Kidney capillary endothelial cell (primary cell): ENCODE measurements at places on chromosomes 7 and 10.

- no peak for DNase-seq
Measured at GRCh38 chr7:101308245-101309085, 13.1 kb downstream of the IFT22 start.

GRCh38 chr10:100516847-100517246, 2.8 kb downstream of the SEC31B start:
- DNase-seq: no peak

DNA sequence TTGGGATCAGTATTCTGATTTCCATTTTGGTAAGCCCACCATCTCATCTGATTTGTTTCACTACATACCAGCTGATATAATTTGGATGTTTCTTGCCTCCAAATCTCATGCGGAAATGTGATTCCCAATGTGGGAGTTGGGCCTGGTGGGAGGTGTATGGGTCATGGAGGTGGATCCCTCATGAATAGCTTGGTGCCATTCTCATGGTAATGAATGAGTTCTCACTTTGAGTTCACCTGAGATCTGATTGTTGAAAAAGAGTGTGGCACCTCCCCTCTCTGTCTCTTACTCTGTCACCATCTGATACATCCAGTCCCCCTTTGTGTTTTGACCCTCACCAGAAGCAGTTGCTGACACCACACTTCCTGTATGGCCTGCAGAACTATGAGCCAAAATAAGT, 347.3 kb downstream of the ARL4A start:
- DNase-seq: no peak

DNA sequence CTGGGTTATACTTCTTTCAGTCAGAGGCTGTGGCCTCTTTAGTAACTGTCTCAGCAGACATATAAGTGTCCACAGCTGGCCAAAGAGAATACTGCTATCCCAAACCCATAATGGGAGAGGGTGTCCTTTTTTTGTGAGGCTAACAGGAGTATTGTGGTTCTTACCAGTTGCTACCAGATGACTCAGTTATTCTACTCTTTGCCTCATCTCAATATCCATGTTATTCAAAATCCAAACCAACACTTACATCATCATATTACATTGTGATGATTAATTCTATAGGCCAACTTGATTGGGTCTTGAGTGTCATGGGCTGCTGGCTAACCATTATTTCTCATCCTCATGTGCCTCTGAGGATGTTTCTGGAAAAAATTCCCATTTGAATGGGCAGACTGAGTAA, 120.9 kb downstream of the TMEM168 start:
- DNase-seq: no peak

DNA sequence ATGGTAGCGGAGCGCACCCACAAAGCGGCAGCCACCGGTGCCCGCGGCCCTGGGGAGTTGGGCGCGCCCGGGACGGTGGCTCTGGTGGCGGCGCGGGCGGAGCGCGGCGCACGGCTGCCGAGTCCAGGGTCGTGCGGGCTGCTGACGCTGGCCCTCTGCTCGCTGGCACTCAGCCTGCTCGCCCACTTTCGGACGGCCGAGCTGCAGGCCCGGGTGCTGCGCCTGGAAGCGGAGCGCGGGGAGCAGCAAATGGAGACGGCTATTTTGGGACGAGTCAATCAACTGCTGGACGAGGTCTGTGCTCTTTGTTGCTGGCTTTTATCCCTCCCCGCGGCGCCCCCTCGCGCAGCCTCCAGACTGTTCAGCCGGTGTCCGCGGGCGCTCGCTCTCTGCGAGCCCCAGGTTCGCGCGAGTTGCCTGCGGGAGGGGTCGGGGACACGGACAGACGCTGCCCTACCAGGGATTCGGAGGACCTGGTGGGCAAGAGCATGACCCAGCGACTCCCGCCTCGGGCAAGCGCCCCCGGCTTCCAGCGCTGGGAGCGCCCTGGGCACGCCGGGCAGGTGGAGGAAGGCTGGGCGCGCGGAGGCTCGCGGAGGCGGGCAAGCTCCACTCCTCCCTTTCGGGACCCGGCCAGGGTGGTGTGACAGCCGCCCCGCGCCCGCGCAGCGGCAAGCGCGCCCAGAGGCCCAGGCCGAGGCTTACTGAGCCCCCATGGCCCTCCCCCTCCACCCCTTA, 887 bp downstream of the COL13A1 start:
- peak; percentile 39 for DNase-seq

DNA sequence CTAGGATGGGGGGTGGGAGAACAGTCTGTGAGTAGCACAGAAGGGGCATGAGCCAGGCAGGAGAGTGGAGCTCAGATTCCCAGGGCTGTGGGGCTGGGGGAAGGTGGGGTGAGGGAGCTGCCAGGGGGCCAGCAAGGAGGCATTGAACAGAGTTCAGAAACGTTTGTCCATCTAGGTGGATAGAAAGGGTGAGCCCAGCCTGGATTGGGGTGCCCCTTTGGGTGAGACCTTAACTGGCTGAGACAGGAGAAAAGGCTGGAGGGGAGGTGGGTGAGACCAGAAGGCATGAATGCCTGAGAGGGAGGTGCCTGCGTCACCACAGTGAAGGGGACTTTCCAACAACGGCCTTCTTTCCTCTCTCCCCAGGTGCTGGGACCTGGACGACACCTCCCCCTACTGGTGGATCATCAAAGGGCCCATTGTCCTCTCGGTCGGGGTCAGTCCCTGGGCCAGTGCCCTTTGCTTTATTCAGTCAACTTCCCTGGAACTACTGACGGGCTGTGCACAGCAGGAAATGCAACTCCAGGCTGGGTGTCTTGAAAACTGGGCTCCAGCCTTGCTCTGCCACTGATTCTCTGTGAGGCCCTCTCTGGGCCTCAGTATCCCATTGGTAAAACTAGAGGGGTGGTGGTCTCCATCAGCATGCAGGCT, 11.0 kb downstream of the GHRHR start:
- peak; percentile 59 for DNase-seq

GRCh38 chr7:91266689-91267090, 2.5 kb downstream of the FZD1 start:
- DNase-seq: peak; percentile 18

GRCh38 chr10:121442086-121442935, 155.9 kb downstream of the FGFR2 start:
- DNase-seq: no peak

GRCh38 chr10:7471720-7472367, 61.0 kb upstream of the SFMBT2 start:
- DNase-seq: no peak

DNA sequence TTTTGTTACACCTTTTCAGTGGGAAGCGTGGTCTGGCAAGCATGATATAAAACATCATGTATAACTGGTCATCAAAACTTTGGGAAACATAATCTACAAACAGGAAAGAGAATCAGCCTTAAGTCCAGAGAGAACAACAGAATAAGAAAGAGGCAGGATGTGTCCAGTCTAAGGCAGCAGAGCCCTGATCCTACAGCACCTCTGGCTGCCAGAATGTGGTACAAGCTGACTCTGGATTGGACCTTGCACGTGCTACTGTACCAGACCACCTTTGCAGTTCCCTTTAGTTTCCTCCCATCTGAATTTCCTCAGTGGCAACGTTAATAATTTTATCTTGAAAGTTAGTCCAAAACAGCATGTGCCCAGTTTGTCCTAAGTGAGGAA, 824.6 kb upstream of the IGFBP3 start:
- no peak for DNase-seq

DNA sequence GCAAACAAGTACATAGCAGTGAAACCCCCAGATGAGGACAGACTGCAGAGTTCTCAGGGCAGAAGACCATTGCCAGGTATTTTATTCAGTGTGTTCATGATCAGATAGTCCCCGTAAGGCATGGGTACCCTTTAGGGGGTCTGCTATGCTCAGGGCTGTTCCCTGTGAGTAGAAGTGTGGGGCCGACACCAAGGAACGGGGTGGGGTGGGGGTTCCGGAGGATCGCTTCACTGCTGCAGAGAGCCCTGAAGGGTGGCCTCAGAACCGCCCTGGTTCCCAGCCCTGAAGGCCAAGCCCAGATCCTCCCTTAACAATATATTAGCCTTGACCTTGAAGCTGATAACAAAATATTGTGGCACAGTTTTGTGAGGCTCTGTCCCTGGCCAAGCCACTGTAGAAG, 89.6 kb downstream of the ACTR3B start:
- no peak for DNase-seq

GRCh38 chr10:45429790-45430189, 55.8 kb downstream of the ALOX5 start:
- no peak for DNase-seq

DNA sequence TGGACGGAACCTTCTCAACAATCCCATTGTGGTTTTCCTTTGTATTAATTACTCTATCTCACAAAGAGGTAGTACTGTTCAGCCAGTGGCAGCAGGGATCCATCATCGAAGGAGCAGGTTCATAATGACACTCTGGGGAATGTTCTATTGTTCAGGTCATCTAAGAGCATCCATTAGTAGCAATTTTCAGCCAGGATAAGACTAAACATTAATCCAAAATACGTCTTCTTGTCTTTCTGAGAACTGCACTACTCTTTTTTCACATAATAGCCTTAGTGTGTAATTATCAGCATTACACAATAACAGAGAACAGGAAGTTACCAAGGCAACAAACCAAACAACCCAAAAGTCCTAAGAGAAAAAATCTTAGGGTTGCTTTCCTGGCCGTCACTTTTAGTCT, 259.5 kb upstream of the VWC2 start:
- DNase-seq: no peak

DNA sequence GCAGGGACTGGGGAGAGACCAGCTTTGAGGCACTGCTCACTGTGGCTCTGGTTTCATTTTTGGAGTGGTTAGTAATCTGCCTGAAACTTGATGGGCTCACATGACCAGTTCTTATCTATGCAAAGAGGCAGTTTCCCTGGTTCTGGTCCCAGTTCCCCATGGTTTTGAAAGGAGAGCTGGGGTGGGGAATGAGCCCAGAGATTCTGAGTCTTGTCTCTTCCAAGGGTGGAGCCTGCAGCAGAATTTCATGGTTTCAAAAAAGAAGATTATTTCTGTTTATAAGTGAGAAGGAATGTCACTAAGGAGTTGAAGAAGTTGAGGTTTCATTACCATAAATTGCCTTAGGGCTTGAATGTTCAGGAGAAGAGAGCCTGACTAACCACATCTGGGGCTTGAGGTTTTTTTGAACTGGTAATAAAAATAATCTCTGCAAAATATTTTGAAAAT, 190.2 kb upstream of the HABP2 start:
- DNase-seq: no peak

- DNase-seq: no peak
Measured at GRCh38 chr7:69858471-69858870, 260.2 kb downstream of the AUTS2 start.

- no peak for DNase-seq
Measured at GRCh38 chr7:92808006-92808405, 28.4 kb downstream of the CDK6 start.

GRCh38 chr10:113425541-113425951, 127.3 kb upstream of the HABP2 start:
- DNase-seq: no peak

DNA sequence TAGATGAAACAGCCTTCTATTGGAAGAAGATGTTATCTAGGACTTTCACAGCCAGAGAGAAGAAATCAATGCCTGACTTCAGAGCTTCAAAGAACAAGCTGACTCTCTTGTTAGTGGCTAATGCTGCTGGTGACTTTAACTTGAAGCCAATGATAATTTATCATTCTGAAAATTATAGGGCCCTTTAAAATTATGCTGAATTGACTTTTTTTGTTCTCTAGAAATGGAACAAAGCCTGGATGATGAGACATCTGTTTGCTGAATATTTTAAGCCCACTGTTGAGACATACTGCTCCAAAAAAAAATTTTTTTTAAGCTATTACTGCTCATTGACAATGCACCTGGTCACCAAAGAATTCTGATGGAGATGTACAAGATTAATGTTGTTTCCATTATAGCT, 189.2 kb downstream of the MBL2 start:
- no peak for DNase-seq

DNA sequence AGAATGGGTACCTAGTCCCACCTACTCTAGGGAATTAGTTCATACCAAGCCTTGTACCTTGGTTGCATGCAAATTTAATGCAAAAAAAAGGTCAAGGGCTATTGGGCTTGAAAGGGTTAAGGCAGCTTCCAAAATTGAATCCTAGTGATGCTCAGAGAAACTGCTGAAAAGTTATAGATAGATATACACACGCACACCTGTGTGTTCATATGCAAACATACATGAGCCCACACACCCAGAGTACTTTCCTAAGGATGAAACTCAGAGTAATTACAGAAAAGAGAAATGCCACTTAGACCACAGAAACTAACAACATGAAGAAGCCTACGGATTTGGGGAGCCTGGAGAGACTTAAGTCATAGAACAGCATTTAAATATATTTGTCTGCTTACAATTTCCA, 1.5 kb downstream of the SLC25A13 start:
- DNase-seq: no peak

- DNase-seq: no peak
Measured at GRCh38 chr10:10542477-10542876, 475.2 kb upstream of the CELF2 start.

- no peak for DNase-seq
Measured at GRCh38 chr7:43594020-43594419, 11.1 kb downstream of the STK17A start.

- DNase-seq: no peak
Measured at GRCh38 chr10:105195831-105196230, 554.7 kb downstream of the SORCS3 start.

DNA sequence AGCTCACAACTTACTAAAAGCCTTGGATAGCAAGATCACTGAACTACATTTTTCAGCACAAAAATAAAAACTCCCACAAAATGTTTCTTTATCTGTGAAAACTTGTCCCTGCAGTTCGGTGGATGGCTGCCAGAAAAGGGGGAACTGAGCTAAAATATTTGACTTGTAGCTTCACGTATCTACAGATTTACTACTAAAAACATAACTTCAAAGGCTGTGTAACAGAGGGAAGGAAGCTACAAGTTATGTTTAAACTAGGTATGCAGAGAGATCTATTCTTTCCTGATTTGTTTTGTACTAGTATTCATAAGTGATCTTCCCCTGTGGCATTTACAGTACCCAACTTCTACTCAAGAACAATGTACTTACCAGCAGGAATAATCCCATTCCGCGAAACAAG, 25.1 kb downstream of the SGCE start:
- no peak for DNase-seq

DNA sequence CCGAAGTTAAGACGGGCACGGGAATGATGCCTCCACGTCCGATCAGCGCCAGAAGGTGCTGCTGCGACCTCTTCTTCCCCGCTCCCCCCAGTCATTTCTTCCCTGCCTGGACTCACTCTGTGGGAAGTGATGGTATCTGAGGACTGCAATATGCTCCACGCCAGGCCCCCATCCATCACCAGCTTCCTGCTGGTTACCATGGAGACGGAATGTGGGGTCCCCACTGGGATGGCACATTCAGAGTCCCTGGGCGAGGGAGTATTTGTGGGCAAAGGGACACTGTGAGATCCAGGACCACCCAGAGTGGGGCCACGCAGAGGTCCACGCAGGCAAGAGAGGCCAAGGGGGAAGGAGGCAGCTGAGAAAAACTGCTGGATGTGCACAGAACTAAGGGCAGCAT, 39.7 kb downstream of the CARD11 start:
- no peak for DNase-seq

DNA sequence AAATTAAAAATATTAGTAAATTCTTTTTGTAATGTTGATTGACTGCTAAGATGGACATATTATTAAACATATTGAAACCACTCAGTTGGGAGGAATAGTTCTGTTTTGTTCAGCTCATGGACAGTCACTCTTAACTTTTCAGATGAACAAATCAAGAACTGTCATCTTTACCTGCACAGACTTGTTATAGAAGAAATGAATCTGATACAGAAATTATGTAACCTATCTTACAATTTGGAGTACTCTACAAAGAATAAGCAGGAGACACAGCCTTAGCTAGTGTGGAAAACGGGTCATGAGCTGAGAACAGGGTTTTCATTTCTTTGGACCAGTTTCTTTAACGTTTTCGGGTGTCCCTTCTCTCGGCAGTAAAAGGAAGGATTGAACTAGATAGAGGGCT, 1.2 kb upstream of the ANLN start:
- DNase-seq: no peak
